ENCODE measurements at places on chromosomes 2 and 18.

- no peak for DNase-seq
Measured at GRCh38 chr2:106825161-106825560, 60.8 kb downstream of the ST6GAL2 start.

DNA sequence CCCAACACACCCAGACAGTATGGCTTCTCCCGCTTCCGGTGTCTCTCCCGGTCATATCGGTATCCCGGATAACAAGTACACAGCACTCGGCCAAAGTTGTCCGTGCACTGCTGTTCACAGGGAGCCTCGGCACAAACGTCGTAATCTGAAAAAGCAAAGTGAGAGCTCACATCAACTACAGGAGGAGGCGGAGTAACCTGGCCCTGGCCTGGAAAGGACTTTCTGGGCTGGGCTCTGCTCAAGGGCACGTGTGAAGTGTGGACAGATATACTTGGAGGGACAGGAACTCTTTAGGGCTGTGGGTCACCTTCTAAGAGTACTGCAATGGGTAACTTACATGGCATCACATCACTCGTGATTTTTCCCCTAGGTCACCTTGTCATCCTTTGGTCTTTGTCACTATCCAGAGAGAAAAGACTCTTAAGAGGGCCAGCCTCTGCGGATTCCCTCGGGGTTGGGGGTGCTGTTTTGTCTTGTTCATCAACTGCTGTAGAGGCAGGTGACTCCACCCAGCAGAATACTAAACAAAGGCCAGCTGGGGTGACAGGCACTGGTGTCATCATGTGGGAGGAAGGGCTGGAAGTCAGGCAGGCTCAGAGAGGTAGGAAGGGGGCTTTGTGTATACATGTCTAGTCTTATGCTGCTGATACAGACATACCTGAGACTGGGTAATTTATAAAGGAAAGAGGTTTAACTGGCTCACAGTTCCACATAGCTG, 110.6 kb upstream of the LMAN1 start:
- no peak for DNase-seq

- no peak for DNase-seq
Measured at GRCh38 chr2:199602896-199603717, 145.4 kb upstream of the SATB2 start.

DNA sequence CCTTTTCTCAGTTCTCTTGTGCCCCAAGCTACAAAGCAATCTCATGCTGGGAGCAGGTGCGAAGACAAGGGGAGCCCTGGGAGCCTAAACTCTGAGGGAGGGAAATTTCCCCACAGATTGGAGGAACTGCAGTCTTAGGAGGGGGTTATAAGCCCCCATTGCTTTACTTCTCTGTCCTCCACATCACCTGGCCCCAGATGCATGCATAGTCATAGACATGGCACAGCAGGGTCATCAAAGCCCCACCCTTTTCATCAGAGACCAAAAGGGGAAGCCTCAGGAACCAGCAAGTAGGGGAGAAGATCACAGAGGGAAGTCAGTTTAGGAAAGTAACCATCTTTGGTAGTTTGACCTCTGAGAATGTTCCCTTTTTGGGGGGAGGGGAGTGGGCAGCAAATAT, 33.7 kb downstream of the LANCL1 start:
- no peak for DNase-seq

DNA sequence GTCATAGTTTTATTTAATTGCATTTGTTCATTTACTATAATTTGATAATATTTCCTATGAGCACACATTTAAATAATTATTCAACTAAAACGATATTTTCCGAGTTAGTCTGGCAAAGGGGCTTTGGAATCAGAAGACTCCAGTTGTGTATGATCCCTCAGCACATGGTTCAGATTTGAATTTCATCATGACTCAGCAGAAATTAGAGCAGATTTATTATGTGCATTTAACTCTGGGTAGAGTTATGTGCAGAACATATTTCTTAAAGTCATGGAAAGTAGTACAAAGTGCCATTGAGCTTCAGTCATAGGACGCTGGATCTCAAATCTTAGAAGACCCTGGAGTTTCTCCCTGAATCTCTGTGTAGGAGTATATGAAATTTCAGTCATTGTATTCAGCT, 106.7 kb downstream of the ADCYAP1 start:
- DNase-seq = no peak

DNA sequence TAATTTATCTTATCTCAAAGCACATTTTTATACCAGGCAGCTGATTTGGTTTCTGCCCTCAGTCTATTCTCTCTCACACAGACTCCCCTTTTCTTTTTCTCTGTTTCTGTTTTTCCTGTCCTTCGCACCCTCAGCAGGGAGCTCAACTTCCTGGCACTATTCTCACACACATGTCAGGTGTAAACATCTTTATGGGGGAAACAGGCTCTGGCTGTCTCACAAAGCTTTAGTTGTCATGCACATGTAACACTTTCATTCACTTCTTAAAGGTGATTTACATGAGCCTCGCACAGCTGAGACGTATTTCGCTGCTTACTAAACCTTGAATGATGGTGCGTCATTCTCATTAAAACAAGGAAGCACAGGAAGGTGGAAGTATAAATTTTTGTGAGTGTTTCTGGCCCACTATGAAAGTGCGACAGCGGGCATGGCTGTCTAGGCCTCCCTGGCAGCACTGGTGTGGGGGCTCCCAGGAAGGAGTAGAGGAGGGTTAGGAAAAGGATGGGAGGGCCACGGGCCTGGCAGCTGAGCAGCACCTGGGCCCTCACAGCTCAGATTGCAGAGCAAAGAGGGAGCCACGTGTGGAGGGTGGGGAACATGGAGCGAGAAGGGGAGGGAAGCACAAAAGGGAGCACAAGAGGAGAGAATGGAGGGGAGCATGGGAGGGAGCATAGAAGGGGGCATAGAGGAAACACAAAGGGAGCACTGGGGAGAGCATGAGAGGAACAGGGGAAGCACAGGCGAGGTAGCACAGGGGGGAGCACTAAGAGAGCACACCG, 46.2 kb upstream of the SNTG2 start:
- no peak for DNase-seq

- no peak for DNase-seq
Measured at GRCh38 chr2:22536133-22536532, 848.8 kb upstream of the KLHL29 start.

DNA sequence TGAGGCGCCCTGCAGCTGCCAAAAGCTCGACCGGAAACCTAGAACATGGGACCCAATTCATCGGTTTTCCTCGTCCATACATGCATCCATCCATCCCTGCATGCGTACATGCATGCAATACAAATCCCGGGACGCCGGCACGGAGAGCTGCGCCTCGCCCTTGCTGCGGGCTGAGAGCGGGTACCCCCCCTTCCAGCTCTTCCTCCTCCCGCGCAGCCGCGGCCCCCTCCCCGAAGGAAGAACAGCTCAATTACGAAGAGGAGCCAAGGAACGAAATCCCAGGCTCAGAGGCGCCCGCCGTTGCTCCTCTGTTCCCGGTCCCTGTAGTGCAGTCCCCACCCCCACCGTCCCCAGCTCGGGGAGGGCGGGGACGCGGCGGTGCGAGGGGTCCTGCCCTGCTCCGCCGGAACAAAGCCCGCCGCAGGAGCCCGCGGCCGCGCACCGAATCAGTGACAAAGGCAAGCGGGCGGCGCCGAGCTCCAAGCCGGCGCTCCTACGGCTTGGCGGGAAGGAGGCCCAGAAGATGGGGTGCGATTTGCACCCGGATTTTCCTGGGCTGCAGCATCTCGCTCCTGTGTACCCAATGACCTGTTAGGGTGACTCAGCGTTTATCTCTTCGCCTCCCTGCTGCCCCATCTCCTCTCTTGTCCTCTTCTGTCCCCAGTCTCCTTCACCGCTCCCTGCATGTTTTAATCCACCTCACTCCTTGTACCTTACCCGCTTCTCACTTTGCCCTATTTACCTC, 8.9 kb upstream of the POU3F3 start:
- DNase-seq = no peak

- no peak for DNase-seq
Measured at GRCh38 chr2:152558158-152558984, 158.9 kb downstream of the PRPF40A start.

DNA sequence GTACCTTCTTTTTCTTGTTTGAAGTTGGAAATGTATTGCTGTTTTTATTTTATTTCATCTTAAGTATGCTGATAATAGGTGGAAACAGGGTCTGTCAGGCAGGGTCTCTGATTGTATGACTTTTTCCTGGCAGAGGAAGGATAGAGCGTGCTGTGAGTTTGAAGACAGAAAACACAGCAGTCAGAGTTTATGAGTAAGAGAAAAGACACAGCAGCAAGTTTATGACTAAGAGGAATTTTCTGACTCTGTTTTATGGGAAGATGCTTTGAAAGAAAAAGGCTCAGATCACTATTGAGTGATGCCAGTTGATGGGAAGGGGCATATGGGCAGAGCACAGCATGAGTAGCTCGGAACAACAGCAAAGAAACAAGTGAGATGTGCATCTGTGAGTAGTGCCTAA, 379.1 kb downstream of the MEIS1 start:
- DNase-seq = no peak

Measured in SHP77 (cell line).